ENCODE measurements at places on chromosomes 16 and 17.

DNA sequence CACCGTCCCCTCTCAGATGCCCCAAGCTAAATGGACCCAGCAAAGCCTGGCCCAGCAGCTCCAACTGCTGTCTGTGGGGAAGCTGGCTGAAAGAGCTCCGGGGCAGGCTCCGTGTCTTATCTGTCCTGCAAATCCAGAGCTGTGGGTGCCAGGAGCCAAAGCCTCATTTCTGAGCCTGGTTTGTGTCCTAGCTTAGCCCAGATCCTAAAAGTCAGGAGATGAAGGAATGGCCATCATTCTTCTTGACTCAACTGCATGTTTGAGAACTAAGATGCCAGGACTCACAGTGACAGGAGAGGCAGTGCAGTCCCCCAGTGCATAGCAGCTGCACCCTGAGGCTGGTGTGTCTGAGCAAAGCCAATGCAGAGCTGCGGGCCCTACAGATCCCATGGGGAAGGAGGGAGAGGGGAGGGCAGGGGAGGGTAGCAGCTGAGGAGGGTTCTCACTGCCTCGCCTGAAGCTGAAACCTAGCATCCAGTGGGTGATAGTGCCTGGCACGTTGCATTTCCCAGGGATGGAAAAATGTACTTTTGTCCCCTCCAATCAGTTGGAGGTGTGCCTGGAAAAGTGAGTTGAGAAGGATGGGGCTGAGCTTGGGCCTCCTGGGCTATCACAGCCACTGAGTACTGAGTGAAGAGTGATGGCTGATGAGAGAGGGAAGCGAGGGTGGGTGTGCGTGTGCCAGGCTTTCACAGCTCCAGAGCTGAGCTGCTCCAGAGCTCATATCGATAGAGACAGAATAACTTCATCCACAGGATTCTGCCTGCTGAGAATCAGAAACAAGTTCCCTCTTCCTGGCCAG is 24.5 kb upstream of the CD300E start:
- no peak for DNase-seq

DNA sequence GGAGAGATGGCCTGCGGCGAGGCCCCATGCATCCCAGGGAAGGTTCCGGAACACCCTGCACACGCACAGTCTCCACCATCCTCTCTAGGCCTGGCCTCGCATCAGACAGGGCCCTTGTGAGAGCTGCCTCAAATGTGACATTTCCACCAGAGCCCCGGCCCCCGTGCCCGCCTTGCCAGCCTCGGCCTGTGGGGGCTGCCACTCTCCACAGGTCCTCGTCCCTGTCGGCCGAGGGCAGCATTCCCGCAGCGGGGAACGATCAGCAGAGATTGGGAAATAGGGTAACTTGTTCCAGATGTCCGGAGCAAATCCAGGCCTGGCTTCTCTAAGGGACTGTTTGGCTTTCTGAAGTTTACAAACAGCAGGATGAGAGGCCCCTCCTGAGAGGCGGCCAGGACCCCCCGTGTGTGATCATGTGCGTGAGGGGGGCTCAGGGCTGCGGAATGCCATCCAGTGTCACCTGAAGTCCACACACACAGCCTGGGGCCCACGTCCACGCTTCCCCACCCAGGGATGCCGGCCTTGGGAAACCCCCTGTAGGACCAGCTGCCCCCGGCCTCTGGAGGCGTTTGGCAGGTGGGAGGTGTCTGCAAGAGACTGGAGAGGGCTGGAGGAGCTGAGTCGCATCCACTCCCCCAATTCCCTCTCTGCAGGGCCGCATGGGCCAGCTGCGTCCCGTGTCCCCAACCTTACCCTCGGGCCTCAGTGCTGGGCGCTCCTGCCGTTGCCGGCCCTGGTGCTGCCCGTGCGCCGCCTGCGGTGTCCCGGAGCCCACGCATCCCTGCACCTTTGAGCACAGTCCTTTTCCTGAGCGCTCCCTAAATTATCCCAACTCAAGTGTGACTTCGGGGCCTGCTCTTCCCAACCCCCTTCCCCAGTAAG is 70.4 kb downstream of the ZDHHC7 start:
- DNase-seq: no peak

DNA sequence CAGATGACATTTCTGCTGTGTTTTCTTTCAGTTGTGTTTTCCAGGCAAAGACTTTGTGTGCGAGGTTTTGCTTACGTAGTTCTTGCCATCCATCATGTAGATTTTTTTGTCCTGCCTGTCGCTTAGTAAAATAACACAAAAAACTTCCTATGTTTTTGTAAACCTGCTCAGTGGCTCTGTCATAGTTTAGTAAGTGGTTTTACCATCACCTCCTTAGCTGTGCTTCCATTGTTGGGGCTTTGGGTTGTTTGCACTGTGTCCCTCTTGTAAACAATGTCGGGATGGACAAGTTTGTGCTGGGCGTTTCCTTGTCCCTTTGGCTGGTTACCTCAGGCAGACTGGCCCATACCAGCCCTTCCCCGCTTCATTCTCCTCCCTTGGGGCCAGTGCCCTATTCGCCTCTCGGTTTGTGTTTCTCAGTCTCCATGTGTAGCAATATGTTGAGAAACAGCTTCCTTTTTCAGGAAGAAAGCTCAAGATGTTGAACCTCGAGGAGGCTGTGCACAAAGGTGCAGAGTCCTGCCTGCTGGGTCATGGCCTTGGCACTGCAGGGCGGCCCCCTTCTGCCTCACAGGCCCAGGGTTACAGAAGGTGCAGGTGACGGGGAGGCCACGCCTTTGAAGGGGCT is 74.6 kb downstream of the KSR1 start:
- no peak for DNase-seq

DNA sequence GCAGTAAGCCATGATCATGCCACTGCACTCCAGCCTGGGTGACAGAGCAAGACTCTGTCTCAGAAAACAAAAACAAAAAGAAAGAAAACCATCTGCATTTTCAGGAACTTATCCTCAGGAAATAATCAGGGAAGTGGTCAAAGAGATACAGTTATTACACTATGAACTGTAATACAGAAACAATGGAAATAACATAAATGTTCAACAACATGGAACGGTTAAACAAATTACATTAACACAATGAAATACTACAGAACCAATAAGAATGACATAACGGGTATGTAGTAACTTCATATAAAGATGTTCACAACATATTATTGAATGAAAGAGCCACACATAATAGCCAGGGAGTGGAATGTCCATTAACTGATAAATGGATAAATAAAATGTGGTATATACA is 6.7 kb downstream of the BBS2 start:
- DNase-seq: no peak

GRCh38 chr16:70160821-70161220 is 12.8 kb upstream of the CLEC18C start:
- no peak for DNase-seq

- no peak for DNase-seq
These were observed 38.1 kb downstream of the MRPS23 start for GRCh38 chr17:57811638-57812280.

GRCh38 chr17:37744961-37745800 is at the start of gene HNF1B:
Gene HNF1B (minus strand): TSS chr17:37745059. CDS start chr17:37744884, 175 bp downstream.
- DNase-seq: no peak

- no peak for DNase-seq
These were observed 25.2 kb downstream of the SREBF1 start for GRCh38 chr17:17811381-17812210.

DNA sequence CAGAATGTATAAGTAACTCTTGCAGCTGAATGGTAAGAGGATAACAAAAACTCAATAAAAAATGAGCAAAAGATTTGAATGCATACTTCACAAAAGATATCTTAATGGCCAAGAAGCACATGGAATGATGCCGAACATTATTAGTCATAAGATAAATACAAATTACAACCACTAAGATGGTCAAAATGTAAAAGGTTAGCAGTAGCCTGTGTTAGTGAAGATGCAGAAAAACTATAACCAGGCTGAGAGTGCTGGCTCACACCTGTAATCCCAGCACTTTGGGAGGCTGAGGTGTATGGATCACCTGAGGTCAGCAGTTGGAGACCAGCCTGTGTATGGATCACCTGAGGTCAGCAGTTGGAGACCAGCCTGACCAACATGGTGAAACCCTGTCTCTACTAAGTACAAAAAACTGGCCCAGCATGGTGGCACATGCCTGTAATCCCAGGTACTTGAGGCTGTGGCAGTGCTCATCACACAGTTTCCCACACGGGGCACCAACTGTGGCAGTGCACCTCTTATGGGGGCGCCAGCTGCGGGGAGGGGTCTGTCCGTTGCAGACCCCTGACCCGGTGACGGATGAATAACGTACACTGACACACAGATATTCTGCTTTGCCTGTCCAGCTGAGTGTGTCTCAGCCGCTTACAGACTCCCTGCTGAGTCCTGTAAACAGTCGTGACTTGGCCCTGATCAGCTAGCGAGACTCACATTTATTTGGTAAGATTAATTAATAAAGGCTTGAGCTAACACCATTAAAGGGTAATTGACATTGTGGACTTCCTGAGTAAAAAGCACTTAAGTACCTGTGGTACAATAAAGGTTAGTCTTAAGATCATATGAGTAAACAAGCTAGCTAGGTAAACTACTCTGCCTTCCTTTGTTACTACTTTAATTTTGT is 45.7 kb upstream of the FAM20A start:
- DNase-seq: no peak

GRCh38 chr17:33169580-33170285 is 123.4 kb downstream of the ASIC2 start:
- no peak for DNase-seq

DNA sequence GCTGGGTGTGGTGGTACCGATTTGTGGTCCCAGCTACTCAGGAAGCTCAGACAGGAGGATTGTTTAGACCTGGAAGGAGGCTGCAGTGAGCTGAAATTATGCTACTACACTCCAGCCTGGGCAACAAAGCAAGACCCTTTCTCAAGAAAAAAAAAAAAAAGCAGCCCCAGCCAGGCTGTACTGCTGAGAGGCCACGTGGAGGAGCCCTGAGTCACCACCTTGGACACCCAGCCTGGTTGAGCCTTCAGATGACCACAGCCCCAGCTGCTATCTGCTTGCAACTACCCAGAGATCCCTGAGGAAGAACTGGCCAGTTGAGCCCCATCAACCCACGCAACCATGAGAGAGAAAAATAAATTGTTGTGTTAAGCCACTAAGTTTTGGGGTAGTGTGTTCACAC is 23.6 kb upstream of the GPRC5C start:
- DNase-seq: no peak

DNA sequence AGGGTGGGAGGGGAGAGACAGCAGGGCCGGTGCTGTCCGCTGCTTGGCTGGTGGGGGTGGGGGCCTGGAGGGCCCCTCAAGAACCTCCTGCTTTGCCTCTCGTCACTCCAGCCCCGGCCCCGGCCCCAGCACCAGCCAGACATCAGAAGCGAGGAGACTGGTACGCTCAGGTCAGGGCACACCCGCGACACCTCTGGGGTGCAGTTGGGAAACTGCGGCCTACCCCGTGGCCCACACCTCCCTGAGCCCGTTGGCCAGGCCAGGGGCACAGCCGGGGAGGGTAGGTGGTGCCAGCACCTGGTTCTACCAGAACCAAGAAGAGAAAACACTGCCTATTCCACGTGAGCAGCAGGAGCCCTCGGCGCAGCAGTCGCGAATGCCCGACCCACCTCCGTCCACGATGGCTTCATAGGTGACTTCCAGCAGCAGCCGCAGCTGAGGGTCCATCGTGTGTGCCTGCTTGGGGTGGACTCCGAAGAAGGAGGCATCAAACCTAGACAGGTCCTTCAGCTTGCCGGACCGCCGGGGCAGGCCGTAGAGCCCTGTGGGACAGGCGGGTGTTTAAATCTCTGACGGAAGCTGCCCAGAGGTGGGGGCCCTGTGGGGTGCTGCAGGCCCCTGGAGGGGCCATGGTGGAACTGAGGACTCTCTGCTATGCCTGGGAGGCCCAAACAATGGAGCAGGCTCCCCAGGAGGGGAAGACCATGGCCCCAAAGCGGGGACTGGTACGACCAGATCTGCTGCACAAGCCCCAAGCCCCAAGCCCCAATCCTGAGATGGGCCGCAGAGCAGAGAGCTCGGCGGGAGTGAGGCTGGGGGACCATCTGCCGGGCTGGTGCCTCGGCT is 2.9 kb downstream of the FASN start:
- no peak for DNase-seq

GRCh38 chr17:9855036-9855435 is 29.3 kb downstream of the GLP2R start:
- no peak for DNase-seq

GRCh38 chr16:79297296-79297695 is 303.2 kb downstream of the MAF start:
- no peak for DNase-seq

GRCh38 chr17:20852239-20852989 is 190.4 kb downstream of the USP22 start:
- no peak for DNase-seq

GRCh38 chr16:29779474-29779873 is 1.4 kb downstream of the ZG16 start:
- no peak for DNase-seq

DNA sequence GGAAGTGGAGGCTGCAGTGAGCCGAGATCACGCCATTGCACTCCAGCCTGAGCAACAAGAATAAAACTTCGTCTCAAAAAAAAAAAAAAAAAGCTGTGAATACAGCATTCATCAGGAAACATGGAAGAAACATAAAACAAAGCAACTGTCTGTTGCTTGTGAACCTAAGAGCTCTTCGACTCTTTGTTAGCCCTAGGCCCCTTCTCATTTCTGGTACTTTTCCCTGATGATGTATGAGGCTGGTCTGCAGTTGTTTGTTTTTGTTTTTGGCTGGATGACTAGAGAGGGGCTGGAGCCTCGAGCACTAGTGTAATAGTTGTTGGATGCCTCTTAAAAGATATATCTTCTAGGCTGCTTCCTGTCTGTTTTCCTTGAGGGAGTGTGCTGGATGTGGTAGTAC is 113.5 kb downstream of the MAP2K6 start:
- DNase-seq: no peak

DNA sequence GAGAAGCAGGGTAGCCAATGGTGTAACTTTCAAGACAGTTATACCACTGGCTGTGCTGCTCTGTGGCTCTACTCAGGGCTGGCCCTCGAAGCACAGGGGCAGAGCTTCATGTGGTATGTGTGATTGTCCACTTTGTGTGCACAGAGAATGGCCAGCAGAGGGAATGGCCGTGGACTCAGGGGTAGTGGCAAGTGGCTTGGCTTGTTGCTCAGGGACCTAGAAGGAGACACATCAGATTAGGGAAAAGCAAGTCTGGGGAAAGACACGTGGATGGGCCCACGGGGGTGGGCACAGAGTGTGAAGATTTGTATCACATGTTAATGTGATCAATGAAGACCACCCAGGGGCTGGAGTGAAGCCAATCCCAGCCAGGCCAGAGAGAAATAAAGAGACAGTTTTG is 20.0 kb upstream of the XYLT2 start:
- no peak for DNase-seq

DNA sequence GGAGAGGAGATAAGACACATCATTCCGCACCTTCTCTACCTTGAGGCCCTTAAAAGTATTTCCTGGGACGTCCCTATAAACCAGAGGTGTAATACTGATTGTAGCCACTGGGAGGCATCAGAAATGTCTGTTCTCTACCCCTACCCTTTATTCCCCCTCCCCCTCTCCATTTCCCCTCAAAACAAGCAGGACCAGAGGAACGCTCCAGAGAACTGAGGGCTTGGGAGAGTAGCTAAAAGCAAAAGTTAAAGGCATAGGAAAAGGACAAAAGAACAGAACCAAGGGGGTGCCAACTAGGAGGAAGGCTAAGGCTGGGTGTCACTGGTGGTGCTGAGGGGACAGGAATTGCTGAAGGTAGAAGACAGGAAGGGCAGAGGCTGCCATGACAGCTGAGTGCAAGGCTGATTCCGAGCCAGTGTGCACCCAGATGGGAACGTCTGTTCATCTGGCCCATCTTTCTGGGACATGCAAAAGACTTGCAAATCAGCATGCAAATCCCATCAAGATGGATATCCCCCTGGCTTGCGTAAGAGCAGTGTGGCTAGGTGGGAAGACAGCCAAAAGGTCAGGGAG is 6.7 kb downstream of the CAMTA2 start:
- no peak for DNase-seq

GRCh38 chr16:82082543-82083244 is 47.6 kb downstream of the HSD17B2 start:
- DNase-seq: no peak

GRCh38 chr17:57638284-57638683 is 106.8 kb downstream of the CCDC182 start:
- no peak for DNase-seq
